CD4-positive, alpha-beta T cell treated with Interleukin-4 for 4 hours (primary cell): ENCODE measurements at places on chromosomes 5 and 9.

DNA sequence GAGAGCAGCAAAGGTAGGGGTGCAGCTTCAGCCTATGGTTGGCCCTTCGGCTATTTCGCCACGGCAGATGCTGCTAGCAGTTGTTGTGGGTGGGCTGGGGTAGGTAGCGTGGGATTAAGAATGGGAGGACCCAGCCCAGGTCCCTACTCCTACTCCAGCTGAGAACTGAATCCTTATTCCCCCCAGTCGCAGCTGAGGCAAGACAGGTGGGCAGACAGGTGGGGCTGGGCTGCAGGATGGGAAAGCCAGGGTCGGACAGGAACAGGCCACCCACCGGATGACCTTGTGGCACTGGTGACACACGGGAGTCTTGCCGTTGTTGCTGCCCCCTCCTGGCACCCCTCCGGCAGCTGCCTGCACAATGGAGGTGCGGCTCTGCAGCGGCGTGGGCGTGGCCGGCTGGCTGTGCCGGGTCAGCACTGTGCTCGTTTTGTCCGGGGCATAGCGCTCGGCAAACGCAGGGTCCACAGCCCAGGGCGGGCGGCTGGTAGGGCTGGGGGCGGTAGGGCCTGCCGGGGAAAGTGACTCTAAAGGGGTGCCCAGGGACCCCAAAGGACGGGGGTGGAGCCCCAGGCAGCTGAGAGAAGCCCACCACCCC is 8.2 kb downstream of the PDLIM7 start:
- no peak for DNase-seq

DNA sequence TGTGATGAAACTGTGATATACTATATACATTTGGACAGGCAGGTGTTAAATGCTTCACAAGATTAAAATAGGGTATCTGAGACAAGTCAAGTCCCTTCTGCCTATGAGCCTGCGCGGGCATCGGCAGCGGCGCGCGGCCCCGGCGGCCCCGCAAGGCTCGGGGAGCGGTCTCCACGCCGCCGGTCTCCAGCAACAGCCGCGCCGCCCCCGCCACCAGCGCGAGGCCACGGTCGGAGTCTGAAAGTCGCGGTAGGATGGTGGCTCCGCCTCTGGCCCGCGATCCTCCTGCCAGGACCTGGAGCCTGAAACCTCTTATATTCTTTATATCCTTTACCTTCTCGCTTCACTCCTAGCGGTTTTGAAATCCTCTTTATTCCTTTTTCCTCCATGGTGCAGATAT is 99.4 kb downstream of the INSL6 start:
- DNase-seq: no peak

DNA sequence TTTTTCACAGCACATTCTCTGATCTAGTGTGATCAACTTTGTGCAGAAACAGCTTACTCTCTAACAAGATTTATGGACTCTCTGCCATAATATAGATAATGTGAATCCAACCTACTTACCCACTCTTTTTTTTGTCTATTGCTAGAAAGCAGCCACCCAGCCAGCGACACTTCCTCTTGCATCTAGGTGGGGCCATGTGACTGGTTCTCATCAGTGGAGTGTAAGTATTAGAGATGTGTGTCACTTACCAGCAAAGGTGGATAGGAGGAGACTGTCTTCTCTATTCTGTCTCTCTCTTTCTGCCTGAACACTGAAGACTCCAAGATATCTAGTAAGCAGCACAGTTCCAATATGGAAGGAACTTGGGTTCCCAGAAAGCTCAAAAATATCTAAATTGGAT is 174.8 kb downstream of the MCTP1 start:
- DNase-seq: no peak

DNA sequence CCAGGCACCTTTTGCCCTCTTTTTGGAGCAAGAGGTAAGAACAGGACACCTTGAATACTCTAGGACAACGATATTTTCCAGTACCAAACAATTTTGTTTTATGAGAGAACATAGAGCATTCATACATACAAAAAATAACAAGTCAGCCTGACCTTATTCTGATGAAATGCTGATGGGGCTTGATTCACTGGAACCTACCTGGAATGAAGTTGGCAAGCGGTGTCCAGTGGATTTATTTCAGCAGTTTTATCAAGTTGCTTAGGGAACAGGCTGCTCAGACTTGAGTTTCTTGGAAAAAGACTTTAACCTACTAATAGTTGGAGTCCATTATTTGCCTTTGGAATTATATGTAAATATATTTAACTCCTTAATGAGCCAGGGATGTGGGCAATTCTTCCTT is 322.0 kb downstream of the ARRDC3 start:
- no peak for DNase-seq

GRCh38 chr9:80242022-80242421 is 670.3 kb downstream of the TLE4 start:
- DNase-seq: no peak

DNA sequence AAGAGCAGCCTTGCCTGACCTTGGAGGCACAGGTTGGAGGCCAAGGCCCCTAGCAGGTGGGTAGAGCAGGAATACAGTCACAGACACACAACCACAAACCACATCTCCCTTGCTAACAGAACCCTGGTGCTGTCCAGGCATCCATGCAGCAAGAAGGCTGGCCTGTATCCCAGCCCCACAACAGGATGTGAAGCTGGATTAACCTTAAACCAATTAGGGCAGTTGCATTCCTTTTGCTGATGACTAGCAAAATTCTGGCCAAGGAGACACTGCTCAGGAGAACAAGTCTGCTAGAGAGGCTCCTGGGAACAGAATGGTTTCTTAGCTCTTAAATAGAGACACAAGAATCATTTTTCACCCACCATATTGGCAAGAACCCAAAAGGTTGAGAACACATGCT is 97.8 kb downstream of the C5orf15 start:
- DNase-seq: no peak

DNA sequence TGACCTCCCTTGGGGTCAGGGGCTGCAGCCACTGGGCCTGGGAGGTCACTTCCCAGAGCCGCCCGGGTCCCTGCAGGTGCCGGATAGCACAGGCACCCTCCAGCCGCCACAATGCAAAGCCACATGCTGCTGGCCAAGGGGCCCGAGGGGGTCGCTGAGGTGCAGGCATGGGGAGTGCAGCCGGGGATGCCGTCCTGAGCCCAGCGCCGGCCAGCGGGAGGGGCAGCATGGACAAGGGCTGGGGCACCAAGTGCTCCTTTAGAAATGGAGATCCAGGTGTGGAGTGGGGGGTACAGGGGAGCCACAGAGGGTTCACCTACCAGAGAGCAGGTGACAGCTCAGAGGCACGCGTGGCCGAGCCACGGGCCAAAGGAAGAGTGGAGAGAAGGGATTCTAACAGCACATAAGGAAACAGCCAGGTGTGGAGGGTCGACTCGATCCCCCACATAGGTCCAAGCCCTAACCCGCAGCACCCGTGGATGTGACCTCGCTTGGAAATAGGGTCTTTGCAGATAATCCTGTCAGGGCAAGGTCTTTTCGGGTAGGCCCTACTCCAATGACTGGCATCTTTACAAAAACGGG is 24.7 kb downstream of the ZDHHC11B start:
- DNase-seq: no peak

GRCh38 chr5:8721536-8721935 is 824.3 kb downstream of the SEMA5A start:
- no peak for DNase-seq

DNA sequence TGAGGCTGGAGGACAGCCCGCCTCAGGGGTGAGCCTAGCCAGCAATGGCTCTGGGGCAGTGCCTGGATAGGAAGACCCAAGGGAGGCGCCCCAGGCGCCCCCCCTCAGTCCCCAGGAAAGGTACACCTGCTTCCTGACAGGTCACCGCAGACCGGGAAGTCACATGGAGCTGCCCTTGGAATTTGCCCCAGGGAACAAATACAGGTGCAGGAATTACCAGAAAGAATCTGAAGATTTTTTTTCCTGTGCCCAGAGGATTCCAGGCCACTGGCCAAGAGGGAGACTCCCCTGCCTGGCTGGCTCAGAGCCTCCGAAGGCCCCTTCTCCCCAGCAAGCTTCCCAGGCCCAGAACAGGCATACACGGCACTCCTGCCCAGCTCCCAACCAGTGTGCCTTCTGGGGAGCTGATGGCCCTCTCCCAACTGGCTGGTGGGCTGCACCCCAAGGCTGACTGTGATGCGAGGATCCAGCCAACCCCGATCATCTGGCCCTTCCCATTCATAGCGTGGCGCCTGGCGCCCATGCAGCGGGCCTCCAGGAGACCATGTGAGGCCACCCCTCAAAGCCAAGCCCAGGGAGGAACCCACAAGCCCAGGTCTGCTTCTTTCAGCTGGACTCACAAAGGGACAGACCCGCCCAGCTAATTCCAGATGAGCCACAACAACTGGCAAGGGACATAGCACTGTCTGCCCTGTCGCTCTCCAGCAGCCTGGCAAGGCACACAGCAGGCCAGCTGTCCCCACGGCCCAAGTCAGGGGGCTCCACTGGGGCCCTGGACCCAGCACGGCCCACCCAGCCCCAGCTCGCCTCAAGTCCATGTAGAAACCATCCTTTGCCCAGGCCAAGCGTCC is 2.3 kb downstream of the TPRN start:
- no peak for DNase-seq

- DNase-seq: no peak
Observed at GRCh38 chr5:56565644-56566043, 249.7 kb upstream of the MAP3K1 start.

DNA sequence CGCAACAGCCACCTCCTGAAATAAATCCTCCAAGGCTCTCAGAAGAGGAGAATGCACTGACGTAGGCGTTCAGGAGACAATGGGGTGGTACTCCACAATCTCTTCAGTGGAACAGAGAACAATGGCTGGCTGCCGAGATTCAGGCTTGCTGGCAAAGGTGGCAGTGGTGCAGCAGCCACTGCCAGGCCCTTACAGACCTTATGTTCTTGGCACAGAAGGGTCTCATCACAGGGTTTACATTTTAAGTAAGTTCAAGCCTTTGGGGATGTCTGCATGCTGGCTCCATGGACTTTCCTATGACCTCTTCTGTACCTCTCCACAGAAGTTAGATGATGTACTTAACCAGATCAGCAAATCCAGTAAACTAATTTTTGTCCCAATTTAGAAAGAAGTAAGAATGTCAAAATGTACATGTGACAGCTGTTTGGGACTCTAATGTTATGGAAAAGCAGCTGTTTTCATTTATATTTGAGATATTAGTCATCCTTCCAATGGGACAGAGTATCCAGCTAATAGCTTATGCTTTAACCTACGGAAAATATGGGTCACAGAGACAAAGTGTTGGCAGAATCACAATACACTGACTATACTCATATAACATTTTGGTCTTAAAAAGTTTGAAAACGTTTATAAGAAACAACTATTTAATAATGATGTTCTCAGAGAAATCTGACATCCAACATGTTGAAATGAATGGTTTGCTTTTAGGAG is 180.9 kb downstream of the MAPKAP1 start:
- DNase-seq: no peak

GRCh38 chr5:132008163-132008473 is 3.3 kb downstream of the ACSL6 start:
- DNase-seq: no peak

DNA sequence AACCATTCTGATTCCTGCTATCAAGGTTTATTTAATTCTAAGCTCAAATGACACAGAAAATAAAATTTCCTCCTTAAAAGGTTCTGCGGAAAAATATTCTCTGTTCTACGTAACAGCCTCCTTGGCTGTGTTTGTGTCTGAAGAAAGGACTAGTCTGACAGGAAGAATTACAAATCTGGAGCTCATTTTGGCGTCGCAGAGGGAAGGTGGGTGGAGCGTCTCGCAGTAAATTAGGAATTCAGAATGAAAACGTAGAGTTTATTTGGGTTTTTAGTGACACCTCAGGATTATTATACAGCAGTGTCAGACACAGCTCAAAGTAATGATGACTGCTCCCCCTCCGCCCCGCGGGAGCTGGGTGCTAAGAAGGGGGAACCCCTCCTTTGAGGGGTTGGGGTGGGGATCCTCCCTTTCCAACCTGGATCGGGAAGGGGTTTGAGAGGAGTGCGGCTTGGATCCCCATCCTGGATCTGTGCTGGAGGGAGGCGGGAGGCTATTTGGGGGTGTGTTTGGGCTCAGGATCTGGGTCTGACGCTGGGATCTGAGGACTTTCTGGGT is 933 bp upstream of the TGFBR1 start:
- no peak for DNase-seq

DNA sequence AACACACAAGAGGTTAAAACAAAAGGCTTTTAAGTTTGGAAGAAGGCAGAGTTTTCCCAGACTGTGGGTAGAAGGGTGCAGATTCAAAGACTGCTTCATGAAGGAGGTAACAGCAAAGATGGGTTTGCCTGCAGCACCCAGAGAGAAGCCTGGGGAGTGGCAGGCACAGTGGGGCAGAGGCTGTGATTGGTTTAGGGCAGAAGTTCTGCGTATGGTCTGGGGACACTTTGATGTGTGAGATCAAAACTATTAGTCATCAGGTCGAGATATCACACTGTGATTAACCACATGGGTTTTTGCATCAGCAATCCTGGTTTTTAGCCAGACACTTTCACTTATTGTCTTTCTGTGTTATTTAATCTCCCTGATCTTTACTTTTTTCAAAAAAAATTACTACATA is 188.8 kb upstream of the GLRA1 start:
- peak; percentile 73 for DNase-seq

DNA sequence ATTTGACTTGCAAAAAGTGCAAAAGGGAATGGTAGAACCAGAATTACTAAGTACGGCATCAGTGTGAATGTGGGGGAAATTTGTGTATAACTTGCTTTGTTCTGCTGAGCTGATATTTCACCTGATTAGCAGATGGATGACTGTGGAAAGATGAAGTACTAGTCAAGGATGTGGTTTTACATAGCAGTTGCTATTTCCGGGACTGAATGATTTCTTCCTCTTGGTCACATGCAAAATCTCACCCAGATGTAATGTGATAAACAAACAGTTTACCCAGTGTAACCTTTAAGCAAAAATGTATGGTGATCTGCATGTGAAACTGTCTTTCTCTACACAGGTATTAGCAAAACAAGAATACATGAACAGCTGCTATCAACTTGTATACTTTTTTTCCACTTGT is 46.1 kb downstream of the DCP2 start:
- peak; percentile 80 for DNase-seq

DNA sequence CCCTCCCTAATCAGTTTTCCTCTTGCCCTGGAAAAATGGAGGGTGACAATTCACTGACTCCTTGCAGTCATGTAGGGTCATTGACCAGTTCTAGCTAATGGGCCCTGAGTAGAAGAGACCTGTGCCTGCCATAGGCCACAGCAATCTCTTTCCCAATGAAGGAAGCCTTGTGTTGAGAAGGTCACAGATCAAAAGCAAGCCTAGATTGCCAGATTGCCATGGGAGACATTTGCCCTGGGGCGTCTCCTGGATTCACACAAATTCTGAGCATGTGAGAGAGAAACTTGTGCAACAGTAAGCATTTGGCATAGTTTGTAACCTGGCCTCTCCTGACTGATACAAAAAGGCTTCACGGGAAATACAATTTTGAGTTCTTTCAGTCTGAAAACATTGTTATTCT is 148.0 kb downstream of the NUDT12 start:
- DNase-seq: no peak

- DNase-seq: no peak
Observed at GRCh38 chr5:143536364-143536763, 132.9 kb upstream of the NR3C1 start.

- no peak for DNase-seq
Observed at GRCh38 chr9:68872026-68872501, 141.8 kb downstream of the PRKACG start.

GRCh38 chr9:108775901-108776306 is 79.9 kb downstream of the ACTL7B start:
- DNase-seq: no peak
